ENCODE measurements at places on chromosomes 3 and 15.

- peak; percentile 59 for DNase-seq
These were observed 56.5 kb downstream of the CLDN1 start for GRCh38 chr3:190265796-190266195.

DNA sequence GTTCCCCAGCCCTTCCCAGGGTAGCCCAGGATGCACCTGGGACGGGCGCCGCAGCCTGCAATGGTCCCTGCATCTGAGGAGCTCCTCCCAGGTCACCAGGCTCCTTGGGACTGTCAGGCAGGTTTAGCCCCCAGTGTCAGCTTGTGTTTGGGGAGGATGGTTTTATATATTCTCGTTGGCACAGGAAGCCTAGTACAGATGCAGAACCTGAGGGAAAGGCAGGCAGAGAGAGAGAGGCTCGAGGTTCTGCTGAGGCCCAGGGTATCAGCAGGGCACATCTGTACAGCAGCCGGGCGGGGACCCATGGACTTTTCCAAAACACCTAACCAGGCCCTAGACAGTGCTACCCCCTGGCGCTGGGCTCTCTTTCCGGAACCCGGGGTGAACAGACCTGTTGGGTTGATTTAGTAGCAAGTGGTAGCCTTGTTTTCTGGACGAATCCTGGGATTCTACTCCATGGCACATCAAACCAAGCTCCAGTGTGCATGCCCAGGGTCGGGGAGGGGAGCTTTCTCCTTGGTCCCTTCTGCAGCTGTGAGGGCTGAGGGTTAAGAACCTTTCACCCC is 8.6 kb downstream of the PAK6 start:
- no peak for DNase-seq

GRCh38 chr3:62631488-62631887 is 243.7 kb downstream of the CADPS start:
- no peak for DNase-seq

DNA sequence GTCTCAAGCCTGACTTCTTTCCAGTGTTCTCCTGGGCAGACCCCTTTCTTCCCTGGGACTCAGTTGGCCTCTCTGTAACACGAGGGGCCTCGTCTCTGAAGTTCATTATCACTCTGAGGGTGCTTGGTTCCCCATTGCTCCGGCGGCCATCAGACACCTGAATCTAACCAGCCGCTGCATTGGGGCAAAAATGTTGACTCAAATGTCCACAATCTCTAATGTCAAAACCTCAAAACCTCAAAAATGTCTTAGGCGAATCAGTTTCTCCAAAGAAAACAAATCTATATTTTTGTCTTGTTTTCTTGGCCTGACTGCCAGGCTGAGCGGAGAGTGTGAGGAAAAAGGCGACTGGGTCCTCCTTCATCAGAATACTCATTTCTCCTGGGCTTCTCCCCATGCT is 220.7 kb downstream of the VPS13C start:
- DNase-seq = no peak

DNA sequence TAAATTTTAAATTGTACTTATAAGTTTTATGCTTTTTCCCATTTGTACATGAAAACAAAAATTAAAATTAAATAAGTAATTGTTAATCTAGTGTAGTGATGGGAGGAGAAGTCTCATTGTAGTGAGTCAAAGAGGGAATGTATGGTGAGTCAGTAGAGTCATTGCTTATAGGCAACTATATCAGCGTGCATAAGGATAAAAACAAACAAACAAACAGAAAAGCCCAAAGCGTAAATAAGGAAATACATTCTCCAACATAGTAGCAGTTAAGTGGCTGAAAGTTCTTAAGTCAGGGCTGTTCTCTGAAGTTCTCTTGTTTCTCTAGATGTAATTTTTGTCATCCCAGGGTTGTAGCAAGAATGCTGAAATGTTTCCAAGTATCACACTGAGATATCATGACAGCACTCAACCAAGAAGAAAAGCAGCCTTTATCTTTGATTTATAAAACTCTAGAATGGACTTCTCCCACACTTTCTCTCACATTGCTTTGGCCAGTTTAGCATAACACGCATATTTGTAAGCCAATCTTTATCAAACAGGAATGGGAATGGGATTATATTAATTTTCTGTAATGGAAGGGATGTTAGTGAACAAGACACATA is 184.1 kb upstream of the TP63 start:
- no peak for DNase-seq

GRCh38 chr3:112759210-112759609 is 87.5 kb downstream of the CD200R1L start:
- DNase-seq = no peak

GRCh38 chr15:80948651-80949292 is 40.8 kb downstream of the MESD start:
- no peak for DNase-seq

GRCh38 chr3:194029846-194030245 is 106.1 kb upstream of the HES1 start:
- no peak for DNase-seq

- peak; percentile 44 for DNase-seq
These were observed 369.2 kb upstream of the MCTP2 start for GRCh38 chr15:93861956-93862741.

DNA sequence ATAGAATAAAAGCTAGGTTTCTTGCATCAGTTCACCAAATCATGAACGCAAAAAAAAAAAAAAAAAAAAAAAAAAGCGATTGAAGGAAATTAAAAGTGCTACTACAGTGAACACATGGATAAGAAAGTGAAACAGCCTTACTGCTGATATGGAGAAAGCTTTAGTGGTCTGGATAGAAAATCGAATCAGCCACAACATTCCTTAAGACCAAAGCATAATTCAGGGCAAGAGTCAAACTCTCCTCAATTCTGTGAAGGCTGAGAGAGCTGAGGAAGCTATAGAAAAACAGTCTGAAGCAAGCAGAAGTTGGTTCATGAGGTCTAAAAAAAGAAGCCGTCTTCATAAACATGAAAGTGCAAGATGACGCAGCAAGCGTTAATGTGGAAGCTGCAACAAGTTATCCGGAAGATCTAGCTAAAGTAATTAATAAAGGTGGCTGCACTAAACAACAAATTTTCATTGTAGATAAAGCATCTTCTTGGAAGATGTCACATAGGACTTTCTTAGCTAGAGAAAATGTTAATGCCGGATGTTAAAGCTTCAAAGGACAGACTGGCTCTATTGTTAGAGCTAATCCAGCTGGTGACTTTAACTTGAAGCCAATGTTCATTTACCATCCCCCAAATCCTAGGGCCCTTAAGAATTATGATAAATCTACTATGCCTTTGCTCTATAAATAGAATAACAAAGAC is 19.2 kb downstream of the P3H2 start:
- DNase-seq = peak; percentile 51

GRCh38 chr15:71149646-71150557 is 34.6 kb downstream of the THSD4 start:
- DNase-seq = no peak

GRCh38 chr3:129953621-129954020 is 20.9 kb upstream of the TRH start:
- no peak for DNase-seq

DNA sequence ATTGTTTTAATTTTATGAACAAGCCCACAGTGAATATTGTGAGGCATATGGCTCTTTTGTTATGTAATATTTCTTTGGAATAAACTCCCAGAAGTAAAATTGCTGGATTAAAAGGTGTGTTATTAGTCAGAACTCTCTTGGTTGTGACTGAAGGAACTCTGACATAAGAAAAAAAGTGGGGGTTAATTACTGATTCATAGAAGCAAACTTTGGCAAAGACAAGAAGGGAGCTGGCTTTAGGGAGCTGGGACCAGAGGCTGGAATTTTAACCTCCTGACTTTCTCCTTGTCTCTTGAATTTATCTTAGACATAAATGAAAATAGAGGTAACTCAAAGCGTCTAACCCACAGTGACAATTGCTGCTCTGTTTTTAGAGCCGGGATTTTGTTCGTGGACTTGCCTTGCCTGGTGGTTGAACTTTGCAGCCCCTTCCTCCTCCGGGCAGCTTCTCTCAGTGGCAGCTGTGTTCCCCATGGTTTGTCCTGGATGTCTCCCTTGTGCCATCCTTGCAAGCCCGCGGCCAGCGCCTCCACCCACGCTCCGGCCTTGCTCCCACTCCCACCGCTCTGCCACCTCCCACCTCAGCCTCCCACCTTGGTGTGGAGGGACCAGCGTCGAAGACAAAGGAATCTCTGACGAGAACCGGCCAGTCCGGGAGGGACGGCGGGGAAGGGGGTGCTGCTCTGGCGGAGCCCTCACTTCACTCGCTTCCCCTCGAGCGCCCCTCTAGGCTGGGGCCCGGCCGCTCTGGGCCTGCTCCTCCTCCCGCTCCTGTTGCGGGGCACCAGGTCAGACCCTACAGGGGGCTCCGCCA is 28.0 kb downstream of the ARHGAP31 start:
- no peak for DNase-seq
